Esophagus squamous epithelium (tissue), 5 donors: ENCODE measurements at places on chromosomes 2 and 18.

DNA sequence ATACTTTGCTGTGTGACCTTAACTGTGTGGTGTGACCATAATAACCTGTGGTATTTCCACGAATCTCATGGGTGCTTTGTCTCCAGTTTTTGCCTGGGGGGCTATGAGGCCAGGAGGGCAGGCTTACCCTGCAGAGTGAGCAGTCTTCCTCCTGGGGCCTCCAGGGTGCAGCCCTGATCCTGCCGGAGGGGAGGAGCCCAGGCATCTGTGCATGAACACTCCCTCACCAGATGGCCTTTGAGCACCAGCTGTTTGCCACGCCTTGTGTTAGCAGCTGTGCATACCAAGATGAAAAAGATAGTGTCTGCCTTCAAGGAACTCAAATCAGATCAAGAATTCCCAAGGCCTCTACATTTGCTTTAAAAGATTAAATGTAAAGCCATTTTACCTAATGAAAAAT lies 75.0 kb upstream of the RBM44 start:
- no peak for DNase-seq

GRCh38 chr2:148896136-148896535 lies 21.1 kb downstream of the KIF5C start:
- no peak for DNase-seq

DNA sequence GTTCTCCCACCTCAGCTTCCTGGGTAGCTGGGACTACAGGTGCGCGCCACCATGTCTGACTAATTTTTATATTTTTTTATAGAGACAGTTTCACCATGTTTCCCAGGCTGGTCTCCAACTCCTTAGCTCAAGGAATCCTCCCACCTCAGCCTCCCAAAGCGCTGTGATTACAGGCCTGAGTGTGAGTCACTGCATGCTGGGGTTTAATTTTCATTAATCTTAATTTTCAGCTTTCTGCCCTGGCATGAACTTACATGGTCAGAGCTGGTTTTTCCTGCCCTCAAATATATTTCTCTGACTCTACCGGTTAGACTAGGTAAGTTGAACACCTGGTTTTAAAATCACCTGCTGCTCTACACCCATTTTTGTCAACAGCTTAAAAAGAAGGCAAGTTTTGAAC lies 3.1 kb downstream of the MARCHF7 start:
- no peak for DNase-seq

DNA sequence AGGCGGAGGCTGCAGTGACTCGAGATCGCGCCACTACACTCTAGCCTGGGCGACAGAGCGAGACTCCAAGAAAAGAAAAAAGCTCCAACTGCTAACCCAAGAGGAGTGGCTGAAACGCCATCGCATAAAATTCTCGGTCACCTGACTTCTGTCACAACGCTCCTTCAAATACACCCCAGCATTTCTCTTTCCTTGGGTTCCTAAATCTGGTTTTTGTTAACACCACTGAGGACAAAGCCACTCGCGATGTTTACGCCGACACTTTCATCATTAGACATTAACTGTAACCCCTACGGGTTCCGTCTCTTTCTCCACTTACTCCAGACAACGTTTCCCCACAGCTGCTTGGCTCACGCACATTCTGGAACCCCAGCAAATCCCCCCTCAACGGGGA lies 679 bp downstream of the CLK1 start:
- no peak for DNase-seq

DNA sequence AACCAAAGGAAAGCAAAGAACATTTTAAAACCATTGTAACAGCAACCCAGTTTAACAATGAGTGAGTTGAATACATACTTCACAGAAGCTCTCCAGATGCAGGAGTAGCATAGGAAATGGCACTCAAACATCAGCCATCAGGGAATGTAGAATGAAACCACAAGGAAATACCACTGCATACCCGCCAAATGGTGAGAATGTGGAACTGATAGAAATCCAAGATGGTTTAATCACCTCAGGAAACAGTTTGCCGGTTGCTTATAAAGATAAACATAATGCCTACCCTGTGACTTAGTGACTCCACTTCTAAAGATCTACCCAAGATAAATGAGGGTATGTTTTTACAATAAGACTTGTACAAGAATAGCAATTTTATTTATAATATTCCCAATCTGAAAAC lies 132.0 kb downstream of the GALNT1 start:
- DNase-seq = no peak
